ENCODE measurements at places on chromosomes 1 and 21.

DNA sequence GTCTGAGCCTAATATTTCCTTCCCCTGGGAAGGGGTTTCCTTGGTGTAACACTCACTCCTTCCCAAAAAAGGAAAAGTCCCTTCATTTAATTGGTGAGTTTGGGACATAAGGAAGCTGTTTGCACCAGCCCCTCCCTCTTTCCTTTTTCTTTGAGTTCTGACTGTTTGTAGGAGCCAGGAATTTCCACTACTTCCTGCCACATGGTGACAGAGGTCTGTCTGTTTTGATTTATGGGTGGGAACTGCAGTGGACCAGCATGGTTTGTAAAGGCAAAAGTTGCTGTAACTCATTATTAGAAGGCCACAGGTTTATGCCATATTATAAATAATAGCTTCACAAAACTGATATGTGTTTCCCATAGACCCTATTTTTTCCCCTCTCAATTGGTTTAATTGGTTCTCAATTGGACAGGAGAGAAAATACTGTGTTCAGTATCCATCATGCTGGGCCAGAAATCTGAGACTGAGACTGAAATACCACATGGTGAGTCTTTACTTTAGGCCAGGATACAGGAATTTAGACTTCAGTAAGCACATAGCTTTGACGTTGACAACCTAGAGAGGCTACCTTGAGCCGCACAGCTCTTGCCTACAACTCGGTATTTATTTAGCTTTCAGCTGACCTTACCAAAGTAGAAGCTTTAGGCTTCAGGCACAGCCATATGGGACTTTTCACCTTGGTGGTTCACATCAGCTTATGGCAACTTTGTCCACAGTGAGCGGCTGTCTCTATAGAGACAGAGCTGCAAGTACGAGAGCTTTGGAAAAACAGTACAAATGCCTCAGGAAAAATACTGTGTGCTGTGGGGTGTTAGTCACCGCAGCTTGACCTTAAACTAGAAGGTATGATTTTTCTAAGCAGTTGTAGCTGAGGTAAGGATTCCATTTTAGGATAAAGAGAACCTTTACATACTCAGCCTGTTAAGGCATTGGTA is 40.0 kb upstream of the RGS7 start:
- DNase-seq = no peak

GRCh38 chr1:154756793-154757548 is 113.1 kb downstream of the KCNN3 start:
- DNase-seq = no peak

DNA sequence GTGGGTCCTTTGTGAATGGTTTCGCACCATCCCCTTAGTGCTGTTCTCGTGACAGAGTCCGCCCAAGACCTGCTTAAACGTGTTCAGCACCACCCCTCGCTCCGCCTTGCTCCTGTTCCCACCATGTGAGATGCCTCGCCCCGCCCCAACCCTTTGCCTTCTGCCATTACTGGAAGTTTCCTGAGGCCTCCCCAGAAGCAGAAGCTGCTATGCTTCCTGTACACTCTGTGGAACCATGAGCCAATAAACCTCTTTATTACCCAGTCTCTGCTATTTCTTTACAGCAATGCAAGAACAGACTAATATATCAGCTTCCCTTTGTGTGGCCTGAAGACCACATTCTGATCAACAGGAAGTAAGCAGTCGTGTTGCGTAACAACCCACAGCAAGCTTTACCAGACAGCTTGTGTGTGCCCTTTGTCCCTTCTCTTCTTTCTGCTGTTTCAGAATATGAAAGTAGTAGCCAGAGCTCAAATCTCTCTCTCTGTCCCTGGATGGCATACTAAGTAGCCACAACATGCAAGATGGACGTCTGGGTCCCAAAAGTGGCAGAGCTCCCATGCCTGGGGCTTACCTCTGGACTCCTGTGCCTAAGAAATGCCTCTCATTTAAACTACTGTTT is 14.1 kb downstream of the HENMT1 start:
- peak; percentile 100 for DNase-seq

GRCh38 chr21:29708401-29708800 is 231.4 kb downstream of the GRIK1 start:
- no peak for DNase-seq

GRCh38 chr1:98813738-98814309 is 152.3 kb downstream of the SNX7 start:
- DNase-seq = no peak

Data from MV-4-11 (cell line).